ENCODE measurements at places on chromosomes 16 and 17.

GRCh38 chr17:63503341-63503705 lies 19.8 kb upstream of the KCNH6 start:
- no peak for DNase-seq

GRCh38 chr16:85712801-85713200 lies 24.0 kb upstream of the GINS2 start:
- no peak for DNase-seq

DNA sequence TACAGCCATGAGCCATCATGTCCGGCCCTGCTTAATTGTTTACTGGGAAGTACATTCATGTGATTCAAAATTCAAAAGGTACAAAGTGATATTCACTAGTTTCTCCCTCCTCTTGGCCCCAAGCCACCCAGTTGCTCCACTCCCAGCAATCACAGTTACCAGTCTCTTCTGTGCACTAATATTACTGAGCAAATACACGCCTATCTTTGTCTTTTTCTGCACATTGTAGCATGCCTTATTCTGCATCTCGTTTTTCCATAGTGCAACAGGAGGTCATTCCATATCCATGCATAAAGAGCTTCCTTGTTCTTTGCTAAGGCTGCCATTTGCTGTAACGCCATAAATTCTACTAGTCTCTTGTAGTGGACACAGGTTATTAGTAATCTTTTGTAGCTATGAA lies 2.2 kb upstream of the ALOX15 start:
- no peak for DNase-seq

GRCh38 chr16:54846766-54847165 lies 83.9 kb upstream of the IRX5 start:
- DNase-seq, result peak; percentile 11

DNA sequence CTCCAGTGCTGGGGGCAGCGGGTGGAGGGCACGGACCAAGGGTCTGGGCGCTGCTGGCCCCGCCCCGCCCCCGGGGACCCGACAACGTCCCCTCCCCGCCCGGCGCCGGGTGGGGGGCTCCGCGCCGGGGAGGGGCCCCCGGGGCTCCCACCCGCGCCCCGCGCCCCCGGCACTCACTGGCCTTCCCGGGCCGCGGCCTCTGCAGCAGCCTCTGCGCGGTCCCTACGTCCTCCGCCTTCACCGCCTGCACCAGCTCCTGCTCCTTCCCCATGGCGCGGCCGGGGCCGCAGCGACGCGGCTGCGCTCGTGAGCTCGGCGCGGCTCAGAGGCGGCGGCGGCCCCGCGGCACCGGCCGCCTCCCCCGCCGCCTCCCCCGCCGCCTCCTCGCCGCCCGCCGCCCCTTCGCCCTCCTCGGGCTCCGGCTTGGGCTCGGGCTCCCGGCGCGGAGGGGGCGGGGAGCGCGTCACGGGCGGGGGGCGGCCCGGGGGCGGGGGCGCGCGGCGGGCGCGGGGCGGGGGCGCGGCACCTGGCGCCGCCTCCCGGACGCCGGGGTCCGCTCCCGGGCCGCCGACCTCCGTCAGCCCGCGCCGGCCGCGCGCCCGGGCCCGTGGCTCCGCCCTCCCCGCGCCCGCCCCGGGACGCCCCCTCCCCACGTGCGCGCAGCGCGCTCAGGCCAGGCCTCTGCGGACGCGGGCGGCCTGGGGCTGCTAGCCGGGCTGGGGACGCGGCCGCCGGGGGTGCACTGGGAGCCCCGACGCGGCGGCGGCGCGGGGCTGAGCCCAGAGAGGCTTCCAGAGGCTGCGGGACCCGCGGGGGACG lies at the start of gene CASKIN1:
Gene CASKIN1 (minus strand): TSS at position 444 of the 819 bp plus-strand sequence. CDS start 173 bp downstream, at position 271.
- peak; percentile 38 for DNase-seq
